Diencephalon (tissue), 1 donor: ENCODE measurements at places on chromosomes 6 and 20. TPM values are rescaled to one million over a fixed set of nuclear protein-coding genes. Genes with fewer than 3 reads are reported as not detected.

Gene PPIL6
- total RNA-seq = 32.5 TPM

Gene PDE7B
- 27.5 TPM for total RNA-seq

Gene SLC22A23
- 29.8 TPM for total RNA-seq

Gene PTCRA
- total RNA-seq = not detected

Gene RBM38
- total RNA-seq = 11.5 TPM

Gene BMP6
- total RNA-seq = 5.1 TPM

Gene HDGFL1
- not detected for total RNA-seq

Gene PSORS1C1
- not detected for total RNA-seq

Gene EFCAB8
- total RNA-seq = not detected

Gene HRH3
- 2.3 TPM for total RNA-seq

Gene HSD17B8
- total RNA-seq = 2.5 TPM
